Stimulated activated CD4-positive, alpha-beta T cell treated with anti-CD3 and anti-CD28 coated beads, Interleukin-12 subunit alpha, Interleukin-12 subunit beta, amount 100 ng/mL, for 24 hours (primary cell): ENCODE measurements at places on chromosomes 1 and 21.
A peak's percentile ranks its signal among the peaks of the same experiment; 100 is the strongest.

- DNase-seq = no peak
Observed at GRCh38 chr1:230922620-230923019, 54.3 kb upstream of the C1orf198 start.

DNA sequence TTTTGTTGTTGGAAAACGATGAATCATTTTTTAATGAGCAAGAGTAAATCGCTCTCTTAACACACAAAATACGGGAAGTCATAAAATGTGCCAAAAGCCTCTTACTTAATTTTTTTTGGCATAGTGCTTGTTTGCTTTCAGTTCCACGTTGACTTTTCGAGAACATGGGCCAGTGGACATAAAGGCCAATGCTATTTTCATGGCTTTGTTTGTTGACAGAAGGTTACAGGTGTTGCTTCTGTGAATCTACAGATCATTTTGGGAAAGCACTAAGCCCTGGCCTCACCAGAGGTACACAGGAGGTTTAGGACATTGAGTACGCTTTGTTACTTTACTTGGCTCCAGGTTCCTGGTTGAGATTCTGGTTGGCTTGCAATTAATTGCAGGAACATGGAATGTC, 199.4 kb upstream of the HMCN1 start:
- no peak for DNase-seq

DNA sequence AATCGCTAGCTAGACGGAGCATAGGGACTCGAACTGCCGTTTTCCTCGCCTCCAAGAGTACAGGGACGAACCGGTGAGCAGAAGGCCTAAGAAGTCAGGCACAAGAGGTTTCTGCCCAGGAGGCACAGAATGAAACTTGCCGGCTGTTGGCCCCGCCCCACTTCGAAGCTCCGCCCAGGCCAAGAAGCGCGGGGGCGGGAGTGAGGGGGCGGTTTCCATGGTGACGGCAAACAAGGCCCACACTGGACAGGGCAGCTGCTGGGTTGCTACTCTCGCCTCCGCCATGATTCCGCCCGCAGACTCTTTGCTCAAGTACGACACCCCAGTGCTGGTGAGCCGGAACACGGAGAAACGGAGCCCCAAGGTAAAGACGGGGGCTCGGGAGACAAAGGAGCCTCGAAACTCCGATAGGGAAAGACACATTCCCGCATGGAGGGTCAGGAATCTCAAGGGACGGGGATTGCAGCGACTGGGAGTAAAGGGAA, at the start of gene DNALI1:
TSS of gene DNALI1 (plus strand) at position 229 of the 485 bp plus-strand sequence. CDS start at position 284, 55 bp downstream.
- DNase-seq = no peak

GRCh38 chr1:49626472-49626871, 397.3 kb downstream of the AGBL4 start:
- DNase-seq = no peak

- DNase-seq = no peak
Observed at GRCh38 chr1:89901957-89902669, 81.3 kb downstream of the LRRC8D start.

GRCh38 chr1:20184997-20185833, 681 bp upstream of the UBXN10 start:
- DNase-seq = peak; percentile 61

DNA sequence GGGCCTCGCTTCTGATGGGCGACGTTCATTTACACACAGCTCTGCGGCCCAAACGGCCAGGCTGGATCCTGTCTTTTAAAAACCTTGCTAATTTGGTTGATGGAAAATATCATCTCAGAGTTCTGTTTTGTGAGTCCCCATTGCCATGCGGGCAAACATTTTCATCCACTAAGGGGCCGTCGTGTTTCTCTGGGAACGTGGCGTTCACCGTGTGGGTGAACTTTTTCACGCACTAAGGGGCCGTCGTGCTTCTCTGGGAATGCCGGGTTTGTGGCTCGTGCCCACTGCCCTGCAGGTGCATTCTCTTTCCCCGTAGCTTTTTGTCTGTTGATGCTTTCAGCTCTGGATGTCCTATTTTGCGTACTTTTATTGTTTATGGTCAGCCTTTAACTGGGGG, 6.8 kb downstream of the COL18A1 start:
- no peak for DNase-seq

- no peak for DNase-seq
Observed at GRCh38 chr1:245721488-245721887, 566.7 kb downstream of the KIF26B start.

DNA sequence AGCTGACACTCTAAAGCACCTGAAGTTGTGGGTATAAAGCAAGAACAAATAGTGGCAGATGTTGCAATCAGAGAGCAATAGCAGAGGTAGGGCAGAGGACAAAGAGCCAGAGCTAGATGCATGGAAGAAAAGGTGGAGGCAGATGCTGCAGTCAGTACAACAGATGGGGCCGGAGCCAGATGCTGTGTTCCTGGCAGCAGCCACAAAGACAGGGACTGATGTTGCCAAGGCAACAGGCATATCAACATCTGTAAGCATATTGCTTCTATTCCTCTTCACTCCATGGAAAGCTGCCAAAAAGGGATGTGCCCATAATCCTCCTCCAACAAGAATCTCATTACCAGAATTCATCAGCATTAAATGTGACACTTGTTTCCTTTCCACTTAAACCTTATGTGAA, 108.0 kb downstream of the TNNI3K start:
- no peak for DNase-seq

DNA sequence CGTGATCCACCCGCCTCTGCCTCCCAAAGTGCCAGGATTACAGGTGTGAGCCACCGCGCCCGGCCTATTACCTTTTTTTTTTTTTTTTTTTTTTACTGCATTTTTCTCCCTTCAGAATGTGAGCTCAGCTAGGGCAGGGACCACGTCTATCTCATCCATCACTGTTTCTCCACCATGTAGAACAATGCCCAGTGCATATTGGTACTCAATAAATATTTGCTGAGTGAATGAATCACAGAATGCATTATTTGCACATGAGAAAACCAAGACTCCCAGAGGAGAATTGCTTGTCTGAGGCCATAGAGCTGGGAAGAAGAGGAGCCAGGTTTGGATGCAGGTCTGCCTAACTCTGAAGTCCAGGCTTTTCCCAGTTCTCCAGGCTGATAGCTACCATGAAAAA, 8.2 kb upstream of the SLC9A1 start:
- no peak for DNase-seq

GRCh38 chr1:147534386-147534785, 6.9 kb upstream of the BCL9 start:
- no peak for DNase-seq

DNA sequence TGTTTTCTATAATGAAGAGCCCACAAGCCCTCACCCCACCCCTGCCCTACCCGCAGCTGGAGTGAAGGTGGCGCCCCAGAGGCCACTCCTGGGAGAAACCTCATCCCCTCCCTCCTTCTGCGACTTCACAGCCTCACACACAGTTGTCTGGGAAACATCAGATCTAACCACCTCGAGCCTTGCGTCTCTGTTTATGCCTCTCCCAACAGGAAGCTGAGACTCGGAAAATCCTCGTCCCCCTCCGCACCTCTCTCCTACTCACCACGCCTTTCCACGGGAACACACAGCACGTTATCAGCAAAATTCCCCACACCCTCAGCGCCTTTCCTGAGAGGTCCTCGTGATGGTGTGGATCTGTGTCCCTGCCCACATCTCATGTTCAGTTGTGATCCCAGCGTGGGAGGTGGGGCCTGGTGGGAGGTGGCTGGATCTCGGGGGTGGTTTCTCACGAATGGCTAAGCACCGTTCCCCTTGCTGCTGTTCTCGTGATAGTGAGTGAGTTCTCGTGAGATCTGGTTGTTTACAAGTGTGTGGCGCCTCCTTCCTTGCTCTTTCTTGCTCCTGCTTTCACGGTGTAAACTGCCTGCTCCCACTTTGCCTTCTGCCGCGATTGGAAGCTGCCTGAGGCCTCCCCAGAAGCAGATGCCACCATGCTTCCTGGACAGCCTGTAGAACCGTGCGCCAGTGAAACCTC, 190.6 kb downstream of the KIF26B start:
- DNase-seq = no peak

DNA sequence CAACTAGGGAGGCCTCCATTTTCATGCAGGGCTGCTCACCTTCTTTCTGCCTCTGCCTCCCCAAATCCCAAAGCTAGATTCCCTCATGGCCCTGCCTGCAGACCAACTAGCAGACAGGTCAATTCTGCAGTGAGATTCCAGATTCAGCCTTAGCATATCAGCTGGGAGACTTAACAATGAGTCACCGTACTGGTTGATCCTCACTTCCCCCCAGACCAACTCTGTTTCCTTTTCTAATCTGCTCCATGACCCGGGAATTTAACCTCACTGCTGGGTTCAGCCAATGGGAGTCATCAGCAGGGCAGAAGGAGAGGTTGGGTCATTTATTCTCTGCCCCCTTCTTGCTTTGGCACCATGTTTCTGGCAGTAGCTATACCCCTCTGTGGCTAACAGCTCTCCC, 140.6 kb upstream of the GRIK3 start:
- no peak for DNase-seq

DNA sequence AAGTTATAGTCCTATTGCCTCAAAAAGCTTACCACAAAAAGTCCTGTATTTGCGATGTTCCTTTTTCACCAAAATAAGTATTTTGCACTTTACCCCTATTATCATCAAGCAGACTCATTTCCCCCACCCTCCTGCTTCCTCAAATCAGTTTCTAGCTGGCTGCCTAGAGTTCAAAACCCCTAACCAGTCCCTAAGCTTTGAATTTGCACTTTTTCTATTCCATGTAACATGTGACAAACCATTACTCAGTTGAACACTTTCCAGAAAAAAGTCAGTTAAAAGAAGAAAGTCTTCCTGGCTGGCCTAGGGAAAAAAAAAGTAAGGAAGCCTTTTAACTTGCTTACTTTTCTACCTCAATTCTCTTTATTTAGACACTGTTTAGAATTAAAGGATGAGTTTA, 8.2 kb downstream of the CEP170 start:
- no peak for DNase-seq

DNA sequence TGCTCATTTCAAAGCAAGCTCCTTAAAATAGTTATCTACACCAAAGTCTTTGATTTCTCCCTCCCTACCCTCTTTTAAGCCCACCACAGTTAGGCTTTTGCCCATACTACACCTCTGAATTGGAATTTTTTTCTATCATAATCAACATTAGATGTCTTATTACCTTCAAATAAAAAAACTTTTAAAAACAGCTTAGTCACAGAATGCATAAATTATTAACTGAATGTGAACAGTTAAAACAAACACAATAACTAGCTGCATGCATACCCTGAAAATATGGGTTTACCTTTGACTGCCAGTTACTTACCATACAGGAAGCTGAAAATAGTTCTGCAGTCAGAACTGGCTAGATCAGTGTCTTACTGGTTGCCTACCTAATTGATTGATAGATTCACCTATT, 210.9 kb downstream of the TGFB2 start:
- no peak for DNase-seq
